ENCODE measurements at places on chromosomes 16 and 17.

DNA sequence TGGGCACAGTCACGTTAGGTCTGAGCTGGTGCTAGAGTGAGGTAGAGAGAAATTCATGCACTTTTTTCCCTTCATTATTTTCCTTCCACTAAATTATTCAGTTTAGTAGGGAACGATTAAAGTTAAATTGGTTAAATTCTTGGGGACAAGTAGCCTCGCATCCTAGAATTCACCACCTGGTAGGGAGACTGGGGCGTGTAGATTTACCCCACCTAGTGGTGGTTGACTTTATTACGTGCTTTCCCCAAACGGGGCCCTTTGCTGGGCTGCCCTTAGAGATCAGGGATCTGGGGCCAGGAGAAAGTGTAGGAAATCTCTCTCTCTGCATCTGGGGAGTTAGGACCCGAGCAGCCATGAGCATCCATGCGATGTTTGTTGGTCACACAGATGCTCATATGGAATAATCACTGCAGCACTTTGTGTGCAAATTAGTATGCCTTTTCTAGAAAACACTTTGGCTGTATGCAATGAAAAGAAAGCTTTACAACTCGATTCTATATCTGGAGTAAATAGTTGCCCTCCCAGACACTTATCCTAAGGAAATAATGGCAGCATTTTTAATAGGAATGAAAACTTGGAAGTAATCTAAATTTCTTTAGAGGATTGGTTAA lies 107.0 kb downstream of the PLCG2 start:
- DNase-seq = peak; percentile 68

DNA sequence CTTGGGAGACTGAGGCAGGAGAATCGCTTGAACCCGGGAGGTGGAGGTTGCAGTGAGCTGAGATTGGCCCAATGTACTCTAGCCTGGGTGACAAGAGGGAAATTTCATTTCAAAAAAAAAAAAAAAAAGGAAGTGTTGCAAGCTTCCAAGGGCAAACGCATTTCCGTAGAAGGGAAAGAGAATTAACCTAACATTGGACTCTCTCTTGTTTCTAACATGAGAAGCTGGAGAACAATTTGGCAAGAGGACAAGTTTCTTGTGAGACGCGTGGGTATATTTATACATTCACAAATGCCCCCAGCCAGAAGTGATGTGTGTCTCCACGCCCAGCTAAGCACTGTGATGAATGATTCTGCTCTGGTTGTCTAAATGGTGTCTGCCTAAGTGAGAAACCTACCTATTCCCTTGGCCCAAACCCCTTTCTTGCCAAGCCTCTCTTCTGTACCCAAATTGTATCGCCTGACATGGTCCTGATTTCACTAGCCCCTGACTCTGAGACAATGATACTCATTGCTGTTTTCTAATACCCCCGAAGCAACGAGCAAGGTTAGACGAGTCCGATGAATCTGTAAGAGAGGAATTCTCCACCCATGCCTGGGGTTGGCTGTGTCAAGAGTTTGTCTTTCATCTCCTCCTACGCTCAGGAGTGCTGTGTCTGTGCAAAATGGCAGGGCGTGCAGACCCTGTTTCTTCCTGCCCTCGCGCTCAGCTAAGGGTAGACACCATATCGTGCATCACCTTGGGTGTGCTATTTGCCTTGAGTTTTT lies 14.2 kb upstream of the ST6GALNAC2 start:
- no peak for DNase-seq

- DNase-seq = no peak
These were observed 53.7 kb upstream of the DLX4 start for GRCh38 chr17:49915260-49915659.

GRCh38 chr17:6496640-6497441 lies 52.6 kb downstream of the PIMREG start:
- DNase-seq = no peak

GRCh38 chr16:31130899-31131298 lies 4.6 kb downstream of the PRSS8 start:
- DNase-seq = no peak

DNA sequence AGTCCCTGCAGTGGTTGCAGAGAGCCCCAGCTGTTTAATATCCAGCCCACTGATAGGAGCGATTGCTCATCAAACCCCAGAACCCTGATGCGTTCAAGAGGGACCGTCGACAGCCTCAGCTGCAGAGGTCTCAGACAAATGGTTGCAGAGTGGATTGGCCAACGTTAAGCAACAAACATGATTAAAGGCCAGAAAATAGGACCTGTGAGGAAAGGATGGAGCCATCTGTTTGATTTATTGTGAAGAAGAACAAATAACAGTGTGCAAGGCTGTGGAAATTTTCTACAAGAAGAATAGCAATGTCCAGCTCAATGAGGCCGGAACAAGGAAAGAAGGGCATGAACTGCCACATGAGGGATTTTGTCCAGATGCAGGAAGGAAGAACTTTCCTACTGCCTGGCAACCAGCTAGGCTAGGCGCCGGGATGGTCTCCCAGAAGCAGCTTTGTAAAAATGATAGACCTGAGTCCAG lies 138.4 kb upstream of the DNAH9 start:
- DNase-seq = no peak

- DNase-seq = no peak
These were observed 123.6 kb upstream of the CDC42EP4 start for GRCh38 chr17:73435412-73435811.
